ENCODE measurements at places on chromosomes 12 and 14.

GRCh38 chr14:77265187-77265515 is 5.9 kb downstream of the NGB start:
- no peak for DNase-seq

- DNase-seq = no peak
These were observed 6.5 kb downstream of the HOXC12 start for GRCh38 chr12:53961025-53961761.

DNA sequence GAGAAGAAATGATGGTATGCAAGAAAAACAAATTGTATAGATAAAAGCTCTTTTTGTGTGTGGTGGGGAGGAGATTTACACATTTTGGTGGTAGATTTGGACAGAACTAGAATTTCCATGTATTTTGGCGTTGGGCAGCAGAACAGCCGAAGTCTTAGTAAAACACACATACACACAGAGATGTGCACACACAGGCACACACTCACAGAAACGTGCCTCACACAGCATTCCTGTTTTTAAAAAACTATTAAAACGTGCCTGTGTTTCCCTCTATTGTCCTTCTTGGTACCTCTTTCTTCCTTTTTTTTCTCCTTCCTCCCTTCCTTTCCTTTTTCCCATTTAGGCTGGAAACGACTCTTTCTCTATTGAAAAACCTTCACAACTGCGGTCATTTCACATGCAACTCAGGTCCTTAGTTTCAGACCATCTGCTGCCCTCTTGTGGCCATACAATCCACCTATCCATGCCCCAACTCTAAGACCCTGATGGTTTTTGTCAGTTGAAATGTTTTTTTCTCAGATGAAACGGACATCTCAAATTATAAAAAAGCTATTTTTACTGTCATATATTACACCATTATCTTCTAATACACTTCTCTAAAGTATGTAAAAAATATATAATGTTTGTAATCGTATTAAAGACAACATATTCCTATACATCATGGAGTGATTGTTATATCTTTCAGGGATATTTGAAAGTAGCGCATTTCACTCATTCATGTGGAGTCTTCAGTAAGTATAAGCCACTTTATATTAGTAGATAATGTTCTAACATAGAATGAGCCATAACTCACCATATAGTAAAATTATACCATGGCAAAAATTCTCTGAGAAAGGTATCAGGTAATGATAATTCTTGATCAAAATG is 386.7 kb upstream of the NOVA1 start:
- DNase-seq = no peak

GRCh38 chr12:110002676-110003515 is 3.7 kb downstream of the ANKRD13A start:
- no peak for DNase-seq

DNA sequence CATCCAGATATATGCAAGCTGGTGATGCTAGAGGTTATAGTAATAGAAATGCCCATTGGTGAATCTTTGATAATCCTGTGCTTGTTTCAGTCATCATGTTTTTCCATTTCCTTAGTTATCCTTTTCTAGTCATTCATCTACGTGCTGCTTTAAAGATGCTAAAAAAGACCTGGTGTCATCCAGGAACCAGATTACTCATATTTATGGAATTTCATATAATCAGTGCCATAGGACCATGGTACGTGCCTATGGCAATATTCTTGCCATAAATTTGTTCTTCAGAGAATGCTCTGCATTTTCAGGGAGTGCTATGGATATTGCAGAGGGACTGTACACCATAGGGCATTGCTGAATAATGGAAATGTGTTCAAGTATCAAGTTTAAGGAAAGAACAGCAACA is 267.3 kb downstream of the AKAP6 start:
- no peak for DNase-seq

DNA sequence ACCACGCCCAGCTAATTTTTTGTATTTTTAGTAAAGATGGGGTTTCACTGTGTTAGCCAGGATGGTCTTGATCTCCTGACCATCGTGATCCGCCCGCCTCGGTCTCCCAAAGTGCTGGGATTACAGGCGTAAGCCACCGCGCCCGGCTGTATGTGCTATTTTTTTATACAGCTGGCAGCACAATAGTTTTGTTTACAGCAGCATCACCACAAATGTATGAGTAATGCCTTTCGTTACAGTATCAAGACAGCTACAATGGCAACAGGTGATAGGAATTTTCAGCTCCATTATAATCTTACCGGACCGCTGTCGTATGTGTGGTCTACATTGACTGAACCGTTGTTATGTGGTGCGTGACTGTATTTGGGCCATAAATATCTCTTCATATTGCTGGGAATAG is 11.6 kb upstream of the MDM2 start:
- no peak for DNase-seq

DNA sequence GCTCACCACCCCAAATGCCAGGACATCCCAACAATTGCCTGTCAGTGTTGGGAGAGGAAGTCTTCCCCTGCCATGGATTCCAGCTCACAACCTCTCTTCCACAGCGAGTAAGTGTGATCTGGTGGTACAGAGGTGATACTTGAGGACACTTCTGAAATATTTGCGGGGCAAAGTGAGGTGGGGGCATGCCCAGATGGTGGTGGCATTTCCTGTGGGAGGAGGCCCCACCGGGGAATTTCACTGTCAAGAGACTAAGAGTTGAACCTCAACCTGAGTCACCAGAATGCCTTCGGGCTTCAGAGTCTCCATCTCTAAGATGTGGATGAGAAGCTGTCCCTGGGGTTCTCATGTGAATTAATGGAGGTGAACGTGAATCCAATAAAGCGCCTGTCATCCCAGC is 122.3 kb upstream of the RFLNA start:
- DNase-seq = no peak

GRCh38 chr14:55884819-55885218 is 233.4 kb upstream of the PELI2 start:
- DNase-seq = no peak

- DNase-seq = no peak
These were observed 798.8 kb downstream of the SLC16A7 start for GRCh38 chr12:60394665-60395064.
